ENCODE measurements at places on chromosomes 6 and 20. TPM values are rescaled to one million over a fixed set of nuclear protein-coding genes. Genes with fewer than 3 reads are reported as not detected.

GRCh38 chr20:23293689-23294088 lies 56.9 kb upstream of the NXT1 start:
- no peak for DNase-seq

DNA sequence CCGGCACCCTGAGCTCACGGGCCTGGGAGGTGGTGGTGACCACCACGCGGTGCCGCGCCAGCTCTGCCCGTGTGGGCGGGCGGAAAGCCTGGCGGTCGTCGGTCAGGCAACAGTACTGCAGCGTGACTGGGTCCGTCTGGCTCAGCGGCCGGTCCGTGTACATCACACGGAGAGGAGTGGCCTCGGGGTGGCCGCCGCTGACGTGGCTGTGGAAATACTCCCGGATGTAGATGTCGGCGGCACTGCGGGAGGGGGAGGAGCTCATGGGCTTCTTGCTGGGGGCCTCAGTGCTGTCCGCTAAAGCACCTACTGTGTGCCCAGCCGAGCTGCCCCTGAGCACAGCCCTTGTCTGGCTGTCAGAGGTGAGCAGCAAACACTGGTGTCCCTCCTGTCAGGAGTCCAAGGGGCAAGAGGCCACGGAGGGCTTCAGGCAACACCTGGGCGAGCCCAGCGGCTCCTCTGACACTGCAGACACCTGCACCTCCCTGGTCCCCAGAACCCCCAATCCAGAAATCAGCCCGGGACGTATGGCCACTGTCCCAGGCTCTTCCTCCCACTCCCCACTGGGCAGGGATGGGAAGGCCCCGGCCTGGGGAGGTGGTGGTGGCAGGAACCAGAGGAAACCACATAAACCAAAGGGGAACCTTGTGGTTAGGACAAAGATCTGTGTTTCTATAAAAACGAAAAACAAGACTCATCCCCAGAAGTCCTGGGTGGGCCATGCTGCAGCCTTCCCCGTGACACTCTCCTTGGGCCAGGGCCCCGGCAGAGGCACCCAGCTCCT lies 6.5 kb downstream of the HELZ2 start:
- no peak for DNase-seq

DNA sequence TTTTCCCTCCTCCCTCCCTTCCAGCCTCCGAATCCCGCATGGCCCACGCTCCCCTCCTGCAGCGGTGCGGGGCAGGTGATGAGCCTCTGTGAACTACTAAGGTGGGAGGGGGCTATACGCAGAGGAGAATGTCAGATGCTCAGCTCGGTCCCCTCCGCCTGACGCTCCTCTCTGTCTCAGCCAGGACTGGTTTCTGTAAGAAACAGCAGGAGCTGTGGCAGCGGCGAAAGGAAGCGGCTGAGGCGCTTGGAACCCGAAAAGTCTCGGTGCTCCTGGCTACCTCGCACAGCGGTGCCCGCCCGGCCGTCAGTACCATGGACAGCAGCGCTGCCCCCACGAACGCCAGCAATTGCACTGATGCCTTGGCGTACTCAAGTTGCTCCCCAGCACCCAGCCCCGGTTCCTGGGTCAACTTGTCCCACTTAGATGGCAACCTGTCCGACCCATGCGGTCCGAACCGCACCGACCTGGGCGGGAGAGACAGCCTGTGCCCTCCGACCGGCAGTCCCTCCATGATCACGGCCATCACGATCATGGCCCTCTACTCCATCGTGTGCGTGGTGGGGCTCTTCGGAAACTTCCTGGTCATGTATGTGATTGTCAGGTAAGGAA lies at the start of gene OPRM1:
Gene OPRM1, plus strand, starts transcription at position 10 of the 612 bp plus-strand sequence. Its CDS starts 305 bp downstream, at position 315.
- no peak for DNase-seq

- DNase-seq: no peak
These were observed 15.8 kb upstream of the HLA-DQA1 start for GRCh38 chr6:32621372-32621771.

GRCh38 chr6:75495011-75495410 lies 1.4 kb upstream of the FILIP1 start:
- no peak for DNase-seq

Gene SAPCD1
- total RNA-seq: 2.5 TPM

DNA sequence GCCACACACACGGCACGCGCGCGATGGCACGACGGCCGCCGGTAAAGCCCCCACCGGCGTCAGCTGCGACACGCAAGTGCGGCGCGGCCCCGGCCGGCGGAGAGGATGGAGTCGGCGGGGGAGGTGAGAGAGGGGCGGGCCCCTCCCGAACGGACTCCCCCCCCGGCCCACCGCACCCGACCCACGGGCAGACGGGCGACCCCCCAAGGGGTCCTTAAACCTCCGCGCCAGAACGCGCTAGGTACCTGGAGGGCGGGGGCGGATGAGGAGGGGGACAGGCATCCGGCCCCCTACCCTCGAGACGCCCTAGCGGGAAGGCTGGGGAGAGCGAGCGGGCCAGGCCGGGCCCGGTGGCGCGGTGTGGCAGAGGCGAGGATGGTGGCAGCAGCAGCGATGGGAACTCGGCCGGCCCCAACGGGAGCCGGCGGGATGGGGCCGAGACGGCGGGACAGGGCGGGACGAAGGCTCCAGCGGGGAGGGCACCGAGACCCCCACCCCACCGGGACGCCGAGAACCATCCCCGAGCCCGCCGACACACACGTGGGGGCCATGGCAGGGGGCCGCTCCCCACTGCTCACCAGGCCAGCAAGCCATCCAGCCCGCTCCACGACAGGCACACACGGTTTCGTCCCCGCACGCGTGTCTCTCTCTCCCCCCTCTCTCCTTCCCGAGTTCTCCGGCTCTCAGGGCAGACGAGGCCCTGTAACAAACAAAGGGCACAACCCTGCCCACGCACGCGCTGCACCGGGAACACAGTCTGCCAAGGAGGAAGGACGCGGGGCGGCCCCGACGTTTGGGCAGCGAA lies 1515.4 kb upstream of the DEFB115 start:
- no peak for DNase-seq

- DNase-seq: no peak
These were observed 257.2 kb downstream of the TAF4 start for GRCh38 chr20:61808447-61808846.

GRCh38 chr6:150876598-150876997 lies 11.1 kb downstream of the MTHFD1L start:
- DNase-seq: no peak

DNA sequence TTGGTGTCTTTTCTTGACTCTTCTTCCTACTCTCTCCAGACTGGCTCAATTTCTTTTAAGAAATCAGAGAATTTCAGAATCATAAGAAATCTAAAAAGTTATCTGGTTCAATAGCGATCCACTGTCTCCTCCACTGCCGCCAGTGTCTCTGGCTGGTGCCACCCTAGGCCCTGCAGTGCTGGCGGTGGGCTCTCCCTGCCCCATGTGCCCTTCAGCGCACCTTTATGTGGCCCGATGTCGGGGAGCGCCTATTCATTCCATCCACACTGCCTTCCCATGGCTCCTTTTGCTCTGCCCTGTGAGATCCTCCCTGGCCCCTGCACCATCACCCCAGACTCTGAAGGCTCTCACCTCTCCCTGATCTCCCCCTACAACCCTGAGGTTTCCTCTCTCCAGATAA lies 62.8 kb downstream of the TBXT start:
- no peak for DNase-seq

DNA sequence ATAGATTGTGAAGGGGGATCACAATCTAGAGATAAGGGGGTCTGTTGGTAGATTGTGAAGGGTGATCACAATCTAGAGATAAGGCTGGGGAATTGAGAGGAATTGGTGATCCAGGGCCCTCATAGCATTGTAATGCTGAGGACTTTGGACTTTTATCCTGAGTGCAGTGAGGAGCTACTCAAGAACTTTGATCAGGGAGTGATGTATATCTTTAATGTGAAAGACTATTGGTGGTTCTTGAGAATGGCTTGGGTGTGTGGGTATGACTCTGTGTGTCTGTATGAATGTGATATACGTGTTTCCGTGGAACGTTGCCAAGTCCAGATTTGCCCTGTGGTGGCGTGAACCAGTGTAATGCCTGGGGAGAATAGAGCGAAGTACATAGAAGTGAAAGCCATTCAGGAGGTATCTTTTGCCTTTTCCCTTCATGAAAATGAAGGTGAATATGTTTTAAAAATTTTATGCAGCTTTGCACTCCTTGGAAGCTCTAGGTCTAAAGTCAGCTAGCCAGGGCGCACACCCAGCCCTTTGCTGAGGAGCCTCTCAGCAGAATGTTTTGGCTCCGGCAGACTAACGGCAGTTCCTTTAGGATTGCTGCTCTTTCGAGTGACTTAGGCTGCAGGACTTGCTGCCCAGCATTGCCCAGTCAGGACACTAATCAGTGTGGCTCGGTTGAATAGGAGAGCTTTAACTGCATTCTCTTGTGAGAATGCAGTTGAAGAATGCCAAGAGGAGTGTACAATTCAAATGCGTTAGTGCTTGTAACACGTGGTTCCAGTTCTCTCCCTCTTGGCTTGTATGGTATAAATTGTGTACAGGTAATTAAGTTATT lies 3.5 kb downstream of the ZFAND3 start:
- DNase-seq: peak; percentile 44

Gene MMP24OS
- 3.1 TPM for total RNA-seq

DNA sequence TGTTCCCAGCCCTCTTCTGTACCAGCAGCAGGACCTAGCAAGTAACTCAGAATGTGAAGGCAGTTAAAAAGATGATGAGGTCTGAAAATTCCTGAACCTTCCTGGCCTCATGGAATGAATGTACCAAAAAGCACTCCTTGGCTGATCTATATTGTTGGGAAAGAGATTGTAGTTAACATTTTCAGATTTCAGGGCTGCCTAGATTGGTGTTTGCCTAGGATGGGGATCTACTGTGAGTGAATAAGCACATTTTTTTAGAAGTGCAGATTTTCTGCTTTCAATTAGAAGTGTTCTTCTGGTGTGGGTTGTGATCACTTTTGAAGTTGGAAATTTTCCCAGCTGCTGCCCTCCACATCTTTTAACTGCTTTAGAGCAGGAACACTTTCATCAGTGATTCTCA lies 6.2 kb downstream of the MYLIP start:
- DNase-seq: no peak

DNA sequence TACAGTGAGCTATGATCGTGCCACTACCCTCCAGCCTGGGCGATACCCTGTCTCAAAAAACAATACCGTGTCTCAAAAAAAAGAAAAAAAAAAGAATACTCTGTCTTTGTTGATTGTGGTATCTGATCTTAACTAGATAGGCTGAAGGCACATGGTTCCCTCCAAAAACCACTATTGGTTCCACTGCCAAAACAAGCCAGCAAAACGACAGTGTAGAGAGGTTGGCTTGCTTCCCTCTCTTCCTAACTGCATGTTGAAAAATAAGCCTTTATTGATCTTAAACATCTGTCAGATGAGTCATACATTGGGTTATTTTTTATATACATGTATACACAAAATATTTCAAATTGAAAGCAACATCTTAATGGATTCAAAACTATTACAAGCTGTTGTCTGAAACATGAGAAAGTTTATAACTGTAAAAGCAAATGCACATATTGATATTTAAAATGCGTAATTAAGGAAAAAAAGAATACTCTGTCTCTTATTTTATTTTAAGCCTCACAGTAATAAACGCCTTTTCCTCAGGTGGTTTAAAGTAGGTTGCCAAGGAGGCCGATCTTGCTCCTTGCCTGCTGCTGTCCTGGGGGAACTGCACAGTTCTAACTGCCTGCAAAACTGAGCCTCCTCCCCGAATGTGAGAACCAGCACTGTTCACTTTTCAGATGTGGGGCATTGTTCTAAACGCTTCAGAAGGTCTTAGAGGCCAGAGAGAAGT lies 7.0 kb upstream of the NINL start:
- no peak for DNase-seq

- DNase-seq: no peak
These were observed 56.3 kb downstream of the EZR start for GRCh38 chr6:158762787-158763433.

GRCh38 chr6:33185654-33186187 lies 6.5 kb downstream of the COL11A2 start:
- no peak for DNase-seq
